ENCODE measurements at places on chromosomes 12 and 14.

- no peak for DNase-seq
Measured at GRCh38 chr12:120500581-120500980, 4.7 kb downstream of the DYNLL1 start.

GRCh38 chr12:212715-213526 is 1.0 kb downstream of the SLC6A12 start:
- DNase-seq = no peak

DNA sequence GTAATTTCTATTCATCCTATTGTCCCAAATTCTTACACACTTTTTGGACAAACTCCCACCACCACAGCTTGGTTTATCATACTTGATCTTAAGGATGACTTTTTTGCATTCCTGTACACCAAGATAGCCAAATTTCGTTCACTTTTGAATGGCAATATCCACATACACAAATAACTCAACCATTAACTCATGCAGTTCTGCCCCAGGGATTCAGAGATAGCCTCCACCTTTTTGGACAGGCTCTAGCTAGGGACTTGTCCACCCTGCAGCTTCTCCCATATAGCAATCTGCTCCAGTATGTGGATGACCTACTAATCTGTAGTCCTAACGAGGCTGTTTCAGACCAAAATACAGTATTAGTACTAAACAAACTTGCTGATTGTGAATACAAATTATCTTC is 32.7 kb upstream of the OXA1L start:
- DNase-seq = no peak

GRCh38 chr14:55850825-55851241 is 267.4 kb upstream of the PELI2 start:
- DNase-seq = no peak

- no peak for DNase-seq
Measured at GRCh38 chr14:29757711-29758233, 169.9 kb downstream of the PRKD1 start.

- DNase-seq = no peak
Measured at GRCh38 chr14:69054030-69054429, 74.9 kb upstream of the ACTN1 start.

GRCh38 chr12:49507139-49507538 is 31.7 kb upstream of the KCNH3 start:
- no peak for DNase-seq

GRCh38 chr12:70165450-70165849 is 77.8 kb upstream of the CNOT2 start:
- no peak for DNase-seq

DNA sequence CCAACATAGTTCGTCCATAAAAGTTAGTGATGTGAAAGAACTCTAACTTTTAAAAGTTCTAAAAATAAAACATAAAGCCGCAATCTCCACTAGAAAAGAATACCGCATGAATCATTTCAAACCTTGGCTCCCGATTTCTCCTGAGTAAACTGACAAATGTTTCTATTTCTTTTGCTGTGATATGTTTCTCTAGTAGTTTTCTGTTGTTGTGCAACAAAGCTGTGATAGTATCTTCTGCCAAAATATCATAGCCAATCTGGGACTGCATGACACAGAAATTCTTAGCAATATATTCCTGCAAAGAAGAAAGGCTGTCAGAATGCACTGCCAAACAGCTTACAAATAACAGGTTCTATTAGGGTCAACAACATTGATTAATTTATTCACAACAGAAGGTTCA is 174.0 kb downstream of the ITPR2 start:
- no peak for DNase-seq

DNA sequence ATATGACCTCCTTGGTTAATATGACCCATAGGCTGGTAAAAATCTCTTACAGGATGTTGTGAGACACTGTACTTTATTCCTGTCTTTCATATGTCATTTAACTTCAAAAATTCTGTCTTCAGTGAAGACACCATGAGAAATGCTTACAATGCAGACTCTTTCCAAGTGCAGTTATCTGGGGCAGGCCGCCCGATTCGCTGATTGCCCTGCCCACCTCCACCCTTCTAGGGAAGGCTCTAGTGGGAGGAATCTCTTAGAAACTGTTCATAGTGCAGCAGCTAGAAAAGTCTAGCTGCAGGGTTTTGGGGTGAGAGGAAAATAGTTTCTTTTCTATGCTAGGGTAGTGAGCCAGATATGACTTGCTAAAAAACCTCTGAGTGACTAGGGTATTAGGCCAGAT is 15.0 kb upstream of the CIPC start:
- DNase-seq = no peak
